ENCODE measurements at places on chromosomes 6 and 20.

GRCh38 chr6:95693108-95693507 lies 115.8 kb downstream of the MANEA start:
- no peak for DNase-seq

GRCh38 chr6:1346101-1346500 lies 34.2 kb downstream of the FOXQ1 start:
- no peak for DNase-seq

DNA sequence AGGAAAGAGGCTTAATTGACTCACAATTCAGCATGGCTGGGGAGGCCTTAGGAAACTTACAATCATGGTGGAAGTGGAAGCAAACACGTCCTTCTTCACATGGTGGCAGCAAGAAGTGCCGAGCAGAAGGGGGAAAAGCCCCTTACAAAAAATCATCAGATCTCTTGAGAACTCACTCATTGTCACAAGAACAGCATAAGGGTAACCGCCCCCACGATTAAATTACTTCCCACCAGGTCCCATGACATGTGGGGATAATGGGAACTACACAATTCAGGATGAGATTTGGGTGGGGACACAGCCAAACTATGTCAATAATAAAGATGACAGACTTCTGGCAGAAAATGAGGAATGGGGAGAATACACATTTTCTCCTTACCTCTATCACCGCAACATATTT lies 20.5 kb upstream of the OCSTAMP start:
- DNase-seq: no peak

GRCh38 chr20:58025233-58025632 lies 203.2 kb downstream of the ANKRD60 start:
- DNase-seq: no peak

Data from stimulated activated CD8-positive, alpha-beta memory T cell treated with anti-CD3 and anti-CD28 coated beads, Interleukin-7, amount 100 ng/mL, for 1 hour (primary cell).